Mammary epithelial cell (primary cell): ENCODE measurements at places on chromosomes 6 and 20. TPM values are rescaled to one million over a fixed set of nuclear protein-coding genes. Genes with fewer than 3 reads are reported as not detected.

DNA sequence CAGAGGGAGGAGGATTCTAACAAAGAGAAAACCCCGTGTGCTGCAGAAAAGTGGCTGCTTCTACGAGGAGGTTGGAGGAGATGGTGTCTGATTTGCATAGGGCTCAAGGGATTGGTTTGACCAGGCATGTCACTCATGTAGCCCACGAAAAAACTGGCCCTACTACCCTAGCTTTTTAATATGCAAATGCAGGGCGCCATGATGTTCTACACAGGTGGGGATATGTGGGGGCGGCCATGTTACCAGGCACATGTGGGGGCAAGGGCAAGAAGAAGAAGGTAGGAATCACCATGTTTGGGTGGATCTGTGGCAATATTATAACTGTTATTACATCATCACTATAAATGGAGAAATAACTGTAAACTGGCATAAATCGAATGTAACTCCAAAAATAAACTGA is 9.9 kb downstream of the KIAA1755 start:
- DNase-seq = no peak

GRCh38 chr6:2884804-2885203 is 18.3 kb downstream of the SERPINB9 start:
- DNase-seq = no peak

GRCh38 chr6:158213925-158214674 is 46.0 kb downstream of the GTF2H5 start:
- peak; percentile 65 for DNase-seq

DNA sequence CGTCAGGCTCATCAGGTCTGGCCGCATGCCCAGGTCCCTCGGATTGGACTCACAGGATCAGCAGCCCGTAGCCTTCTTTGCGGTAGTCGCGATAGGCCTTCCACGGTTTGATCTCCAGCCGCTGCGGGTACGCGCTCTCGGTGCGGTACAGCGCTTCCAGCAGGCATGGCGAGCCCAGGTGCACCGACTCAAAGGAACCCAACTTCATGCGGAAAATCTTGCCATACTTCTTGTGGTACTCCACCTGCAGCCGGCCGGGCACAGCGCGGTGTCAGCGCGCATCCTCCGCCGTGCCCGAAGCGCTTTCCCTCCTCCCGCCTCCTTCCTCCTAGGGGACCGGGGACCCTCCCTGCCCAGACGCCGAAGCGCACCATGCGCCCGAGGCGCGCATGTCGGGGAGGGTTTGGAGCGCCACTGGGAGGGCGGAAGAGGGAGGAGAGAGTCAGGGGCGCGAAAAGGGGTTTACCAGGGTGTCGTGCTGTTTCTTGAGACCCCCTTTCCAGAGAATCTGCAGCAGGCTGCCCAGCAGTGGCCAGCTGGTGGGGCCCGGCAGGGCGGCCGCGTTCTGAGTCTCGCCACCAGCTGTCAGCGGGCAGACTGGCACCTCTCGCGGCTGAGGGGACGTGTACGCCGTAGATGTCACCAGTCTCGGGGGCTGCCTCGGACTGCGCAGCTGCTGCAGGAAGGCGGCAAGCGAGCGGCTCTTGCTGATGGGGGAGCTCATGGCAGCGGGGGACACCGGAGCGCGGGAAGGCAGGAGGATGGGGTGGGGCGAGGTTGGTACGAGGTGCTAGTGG is 732 bp downstream of the CYP24A1 start:
- peak; percentile 13 for DNase-seq

DNA sequence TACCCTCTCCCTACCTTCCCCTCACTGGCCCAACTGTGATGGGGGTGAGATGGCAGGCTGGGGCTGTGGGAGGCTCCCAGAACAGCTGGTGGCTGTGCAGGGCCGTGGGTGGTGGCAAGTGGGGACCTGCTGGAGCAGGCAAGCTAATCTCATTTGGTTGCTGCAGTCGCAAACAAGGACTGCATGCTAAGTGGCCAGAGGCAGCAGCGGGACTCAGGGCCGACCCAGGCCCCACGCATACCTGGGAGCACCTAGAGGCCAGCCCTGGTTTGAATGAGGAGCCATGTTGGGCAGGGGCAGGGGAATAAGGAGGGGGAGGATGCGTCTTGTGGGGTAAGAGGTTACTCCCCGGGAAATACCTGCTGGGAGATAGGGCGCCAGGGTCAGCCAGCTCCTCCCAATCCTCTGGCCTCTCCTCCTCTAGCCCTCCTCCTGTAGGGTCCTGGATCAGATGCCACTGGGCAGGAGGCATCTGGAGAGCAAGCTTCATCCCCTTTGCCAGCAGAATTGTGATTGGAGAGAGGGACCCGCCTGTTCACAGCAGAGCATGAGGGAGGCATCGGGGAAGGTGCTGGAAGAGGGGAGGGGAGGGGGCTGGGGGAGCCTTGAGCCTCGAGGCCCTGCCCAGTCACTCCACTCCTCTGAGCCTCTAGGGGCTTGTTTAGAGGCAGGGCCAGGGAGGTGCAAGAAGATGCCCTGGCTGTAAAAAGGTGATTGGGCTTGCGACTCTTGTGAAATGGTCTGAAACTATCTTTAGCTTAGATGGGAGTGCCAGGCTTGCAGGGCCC is 24.3 kb upstream of the CDH22 start:
- DNase-seq = no peak

DNA sequence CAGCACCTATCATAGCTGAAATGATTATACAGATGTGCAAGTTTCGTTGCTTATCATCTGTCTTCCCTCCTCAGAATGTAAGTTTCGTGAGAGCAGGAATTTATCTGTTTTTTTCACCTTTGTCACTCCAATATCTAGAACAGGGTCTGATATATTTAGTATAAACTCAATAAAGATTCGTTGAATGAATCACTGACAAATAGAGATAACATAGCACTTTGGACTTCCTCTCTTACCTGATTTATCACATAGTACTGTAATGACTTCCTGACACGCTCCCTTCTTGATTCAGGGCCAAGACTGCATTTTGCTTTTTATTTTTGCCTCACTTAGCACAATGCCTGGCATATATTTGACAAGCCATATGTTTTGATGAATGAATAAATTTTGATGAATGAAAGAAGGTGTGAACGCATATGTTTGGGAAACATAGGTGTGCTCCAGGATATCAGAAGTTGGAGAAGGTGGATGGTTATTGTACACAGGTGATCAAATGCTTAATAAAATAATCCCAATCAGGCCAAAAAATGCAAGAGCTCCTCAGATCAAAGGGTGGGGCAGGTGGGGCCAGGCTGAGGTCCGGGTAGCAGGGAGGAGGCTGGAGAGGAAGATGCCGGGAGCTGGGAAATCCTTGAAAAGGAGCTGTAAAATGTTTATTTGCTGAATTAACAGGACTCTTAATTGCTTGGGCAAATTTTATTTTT is 33.0 kb downstream of the PIM1 start:
- DNase-seq = no peak

- peak; percentile 39 for DNase-seq
Measured at GRCh38 chr6:112956696-112957535, 609.8 kb downstream of the RFPL4B start.

DNA sequence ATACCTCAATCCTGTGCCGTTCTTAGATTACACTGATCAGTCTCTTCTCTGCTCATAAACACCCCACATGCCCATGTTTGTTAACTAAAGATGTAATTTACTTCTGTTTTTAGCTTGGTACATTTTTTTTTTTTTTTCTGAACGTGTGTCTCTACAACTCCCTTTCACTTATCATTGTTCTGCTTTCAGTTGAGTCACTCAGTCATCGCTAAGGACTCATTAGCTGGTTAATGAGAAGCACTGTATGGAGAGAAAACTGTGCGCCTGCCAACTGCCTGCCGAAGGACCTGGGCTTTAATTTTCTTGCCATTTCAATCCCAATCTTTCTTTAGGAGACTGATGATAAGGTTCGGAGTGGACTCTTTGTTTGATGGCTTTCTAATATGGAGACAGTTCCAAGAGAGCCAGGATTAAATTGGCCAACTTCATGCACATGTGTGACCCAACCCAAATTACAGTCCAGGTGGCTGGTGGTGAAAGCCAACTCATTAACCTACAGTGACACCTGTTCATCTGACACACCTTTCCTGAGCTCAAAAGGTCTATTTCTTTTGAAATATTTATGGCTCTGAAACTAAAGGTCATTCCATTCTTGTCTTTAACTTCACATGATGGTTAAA is 334.1 kb downstream of the BCKDHB start:
- DNase-seq = no peak

- peak; percentile 75 for DNase-seq
Measured at GRCh38 chr6:128519931-128520435, 416 bp downstream of the PTPRK start.

- DNase-seq = peak; percentile 79
Measured at GRCh38 chr6:113530769-113531168, 326.4 kb upstream of the MARCKS start.

- no peak for DNase-seq
Measured at GRCh38 chr6:31900917-31901414, 920 bp downstream of the ZBTB12 start.

GRCh38 chr6:109513571-109514071 is 30.6 kb upstream of the ZBTB24 start:
- DNase-seq = peak; percentile 49

DNA sequence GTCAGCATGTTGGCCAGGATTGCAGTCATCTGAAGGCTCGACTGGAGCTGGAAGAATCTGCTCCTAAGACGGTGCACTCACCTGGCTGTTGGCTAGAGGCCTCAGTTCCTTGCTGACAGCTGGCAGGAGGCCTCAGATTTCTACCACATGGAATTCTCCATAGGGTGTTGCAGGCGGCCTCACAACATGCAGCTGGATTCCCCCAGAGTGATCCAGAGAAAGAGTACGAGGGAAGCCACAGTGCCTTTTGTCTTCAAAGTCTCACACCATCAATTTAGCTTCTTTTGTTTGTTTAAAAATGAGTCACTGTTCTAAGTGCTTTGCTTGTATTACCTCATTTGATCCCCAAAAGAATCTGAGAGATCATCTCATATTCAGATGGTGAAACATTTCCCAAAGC is 65.5 kb upstream of the FYN start:
- DNase-seq = peak; percentile 75

DNA sequence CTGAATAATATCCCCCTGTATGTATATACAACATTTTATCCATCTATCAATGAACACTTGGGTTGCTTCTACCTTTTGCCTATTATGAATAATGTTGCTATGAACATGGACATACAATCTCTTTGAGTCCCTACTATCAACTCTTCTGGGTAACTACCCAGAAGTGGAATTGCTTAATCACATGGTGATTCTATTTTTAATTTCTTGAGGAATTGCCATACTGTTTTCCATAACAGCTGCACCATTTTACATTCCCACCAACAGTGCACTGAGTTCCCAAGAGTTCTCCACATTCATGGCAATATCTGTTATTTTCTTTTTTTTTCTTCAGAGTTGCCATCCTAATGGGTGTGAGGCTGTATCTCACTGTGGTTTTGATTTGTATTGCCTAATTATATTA is 88.3 kb downstream of the ZHX3 start:
- DNase-seq = no peak

DNA sequence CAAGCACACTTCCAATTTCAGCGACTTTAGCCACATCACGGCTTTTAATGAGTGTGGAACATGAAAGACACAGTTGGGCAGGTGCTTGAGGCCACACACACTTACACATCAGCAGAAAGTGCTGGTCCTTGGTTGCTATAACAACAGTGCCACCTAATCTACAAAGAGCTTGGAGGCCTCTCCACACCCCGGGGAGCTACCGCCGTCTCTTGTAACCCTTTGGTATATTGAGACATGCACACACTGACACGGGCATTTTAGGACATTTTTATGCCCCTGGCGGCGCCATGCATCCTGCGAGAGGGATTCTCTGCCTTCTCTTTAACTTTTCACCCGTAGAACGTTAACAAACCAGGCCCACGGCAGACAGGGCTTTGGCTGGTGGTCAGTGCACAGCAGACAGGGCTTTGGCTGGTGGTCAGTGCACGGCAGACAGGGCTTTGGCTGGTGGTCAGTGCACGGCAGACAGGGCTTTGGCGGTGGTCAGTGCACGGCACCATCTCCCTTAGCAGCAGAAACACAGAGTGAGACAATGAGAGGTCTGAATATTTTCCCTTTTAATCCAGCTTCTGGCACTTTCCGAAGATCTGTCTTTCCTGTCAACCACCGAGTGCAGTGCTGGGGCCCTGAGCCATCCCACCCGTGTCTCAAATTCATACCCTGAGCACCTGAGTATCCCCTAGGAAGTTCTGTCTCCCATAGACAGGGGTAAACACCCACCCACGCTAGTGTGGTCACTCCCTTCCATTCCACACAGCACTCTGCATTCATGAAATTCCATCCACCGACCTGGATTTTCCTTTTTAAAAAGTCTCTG is 116.6 kb upstream of the RPS6KA2 start:
- DNase-seq = no peak

C20orf202 gene
- not detected for polyA plus RNA-seq

GCNT2 gene
- 0.02 TPM for polyA plus RNA-seq

OR12D3 gene
- polyA plus RNA-seq = not detected
